Stimulated activated CD4-positive, alpha-beta T cell treated with anti-CD3 and anti-CD28 coated beads, Interleukin-4, amount 100 ng/mL, for 48 hours (primary cell): ENCODE measurements at places on chromosomes 3 and 15.

DNA sequence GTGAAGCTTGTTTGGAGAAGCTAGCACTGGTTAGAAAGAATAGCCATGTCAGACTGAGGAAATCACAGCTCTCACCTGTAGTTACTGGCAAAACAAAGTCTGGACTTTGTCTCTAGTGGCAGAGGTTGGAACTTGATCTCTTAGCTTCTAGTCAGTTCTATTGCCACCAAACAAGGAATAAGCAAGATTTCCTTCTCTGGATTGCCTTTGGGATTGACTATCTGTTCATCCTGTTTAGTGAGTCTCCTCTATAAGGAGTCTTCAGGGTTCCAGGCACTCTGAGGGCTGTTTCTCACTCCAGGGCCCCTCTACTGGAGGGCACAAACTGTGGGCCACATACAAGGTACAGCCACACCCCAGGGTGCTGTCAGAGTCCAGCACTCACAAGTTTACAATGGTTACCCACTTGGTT, 426.6 kb upstream of the THBS1 start:
- DNase-seq = no peak

DNA sequence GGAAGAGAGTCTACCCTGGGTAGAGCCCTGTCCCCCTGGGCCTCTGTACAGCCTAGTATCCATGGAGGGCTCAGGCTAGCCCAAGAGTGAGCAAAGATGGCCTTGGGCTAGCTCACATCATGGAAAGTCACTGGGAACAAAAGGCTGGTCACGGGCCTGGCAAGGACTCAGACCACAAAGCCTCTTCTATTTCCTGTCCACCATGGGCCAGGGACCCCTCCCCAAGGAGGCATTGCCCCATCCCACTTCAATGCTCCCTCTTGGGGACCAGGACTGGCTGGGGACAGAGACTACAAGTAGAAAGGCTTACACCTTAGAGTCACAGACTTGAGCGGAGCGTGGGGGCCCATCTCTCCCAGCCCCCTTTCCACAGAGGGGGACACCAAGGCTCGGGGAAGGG, 16.9 kb downstream of the DUSP7 start:
- DNase-seq = no peak

DNA sequence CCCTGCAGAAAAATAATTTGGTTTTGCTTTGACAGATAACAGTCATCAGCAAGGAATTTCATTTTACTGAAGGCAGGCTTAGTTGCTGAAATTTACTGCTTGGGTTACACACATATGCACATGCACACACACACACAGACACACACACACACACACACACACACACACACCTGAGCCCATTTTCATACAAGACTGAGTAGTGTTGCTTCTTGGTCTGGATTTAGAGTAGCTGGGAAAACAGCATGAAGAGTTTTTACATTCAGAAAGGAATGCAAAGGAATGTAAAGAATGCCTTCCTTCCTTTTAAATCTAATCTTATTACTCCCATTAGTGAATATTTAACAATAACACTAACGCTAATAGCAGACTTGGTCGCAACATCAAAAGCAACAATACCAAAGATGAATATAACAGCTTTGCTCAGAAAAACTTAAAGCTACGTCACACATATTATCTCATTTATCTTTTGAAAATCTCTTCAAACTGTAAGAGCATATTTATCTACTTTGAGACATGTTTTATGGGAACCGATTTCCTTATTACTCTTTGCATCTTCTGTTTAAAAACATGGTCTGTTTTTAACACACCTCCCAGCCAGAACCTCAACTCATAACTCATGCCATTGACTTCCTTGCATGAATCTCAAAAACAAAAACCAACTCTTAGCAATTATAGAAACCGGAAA, 32.5 kb downstream of the RFTN1 start:
- DNase-seq = no peak

GRCh38 chr3:170734735-170735065, 135.3 kb downstream of the RPL22L1 start:
- DNase-seq = no peak

GRCh38 chr15:99123713-99124451, 19.0 kb downstream of the SYNM start:
- no peak for DNase-seq

- DNase-seq = no peak
Observed at GRCh38 chr3:127689266-127689860, 16.6 kb downstream of the ABTB1 start.

GRCh38 chr3:1591327-1592028, 498.7 kb downstream of the CNTN6 start:
- DNase-seq = no peak

DNA sequence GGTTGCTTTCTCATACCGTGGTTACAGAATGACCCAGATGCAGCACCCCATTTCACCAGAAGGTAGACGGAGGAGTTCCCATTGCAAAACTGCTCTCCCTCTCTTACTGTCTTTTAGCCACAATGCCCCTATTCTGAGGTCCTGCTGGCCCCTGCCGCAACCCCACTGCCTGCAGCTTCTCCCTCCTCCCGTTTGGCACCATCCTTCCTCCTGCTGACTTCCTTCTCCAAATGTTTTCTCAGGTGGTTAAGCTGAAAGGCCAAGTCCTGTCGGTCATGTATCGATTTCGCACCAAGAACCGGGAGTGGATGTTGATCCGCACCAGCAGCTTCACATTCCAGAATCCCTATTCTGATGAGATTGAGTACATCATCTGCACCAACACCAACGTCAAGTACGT, 132.3 kb upstream of the ABHD17C start:
- DNase-seq = no peak

- no peak for DNase-seq
Observed at GRCh38 chr15:28948036-28948435, 62.3 kb downstream of the APBA2 start.

DNA sequence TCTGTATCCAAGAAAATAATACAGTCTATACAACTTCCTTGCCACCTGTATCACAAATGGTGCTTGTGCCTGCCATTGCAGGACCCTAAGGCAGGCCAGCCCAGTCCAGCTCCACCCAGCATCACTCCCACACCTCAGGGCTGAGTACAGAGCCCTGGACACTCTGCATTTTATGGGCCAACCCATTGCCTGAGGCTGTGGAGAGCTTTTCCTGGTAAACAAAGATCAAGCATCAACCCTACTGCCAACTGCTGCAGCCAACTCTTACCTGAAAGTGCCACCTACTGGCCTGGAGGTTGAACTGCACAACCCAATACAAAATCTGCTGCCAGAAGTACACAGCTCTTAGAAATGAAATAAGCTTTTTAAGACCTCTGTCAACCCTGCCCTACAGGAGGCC, 1082.2 kb downstream of the NAALADL2 start:
- no peak for DNase-seq

- no peak for DNase-seq
Observed at GRCh38 chr15:62275831-62276230, 110.7 kb upstream of the C2CD4B start.

DNA sequence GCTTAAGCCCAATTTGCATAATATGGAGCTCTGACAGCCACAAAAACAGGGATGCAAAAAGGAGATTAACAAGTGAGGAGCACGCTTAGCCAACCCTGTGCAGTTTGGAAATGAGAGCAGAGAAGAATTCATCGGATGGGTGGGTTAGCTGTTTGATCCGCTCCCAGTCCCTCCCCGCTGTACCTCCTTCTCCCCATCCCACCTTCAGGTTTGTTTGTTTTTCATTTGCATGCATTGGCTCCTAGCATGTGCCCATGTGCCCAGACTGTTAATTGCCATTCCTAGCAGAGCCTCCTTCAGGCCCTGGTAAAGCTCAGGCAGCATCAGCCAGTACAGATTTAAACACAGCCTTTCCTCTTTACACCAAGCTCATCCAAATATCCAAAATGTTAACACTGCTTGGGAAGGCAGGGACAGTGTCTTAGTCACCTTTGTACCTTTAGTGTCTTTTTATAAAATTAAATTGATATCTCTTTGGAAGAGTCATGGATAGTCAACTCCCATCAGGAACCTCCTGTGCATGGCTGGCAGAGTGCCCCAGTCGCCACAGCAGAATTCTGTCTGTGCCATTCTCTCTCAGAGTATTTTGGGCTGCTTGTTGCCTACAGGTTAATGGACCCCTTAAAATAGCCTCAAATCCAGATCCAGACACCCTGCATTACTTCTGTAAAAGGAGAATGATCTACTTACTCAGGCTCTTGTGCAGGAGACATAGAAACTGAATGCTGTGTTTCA, 244.2 kb downstream of the LSAMP start:
- no peak for DNase-seq

- DNase-seq = no peak
Observed at GRCh38 chr3:132135628-132136333, 101.0 kb upstream of the CPNE4 start.

GRCh38 chr15:65101891-65102708, 12.9 kb downstream of the UBAP1L start:
- DNase-seq = no peak

DNA sequence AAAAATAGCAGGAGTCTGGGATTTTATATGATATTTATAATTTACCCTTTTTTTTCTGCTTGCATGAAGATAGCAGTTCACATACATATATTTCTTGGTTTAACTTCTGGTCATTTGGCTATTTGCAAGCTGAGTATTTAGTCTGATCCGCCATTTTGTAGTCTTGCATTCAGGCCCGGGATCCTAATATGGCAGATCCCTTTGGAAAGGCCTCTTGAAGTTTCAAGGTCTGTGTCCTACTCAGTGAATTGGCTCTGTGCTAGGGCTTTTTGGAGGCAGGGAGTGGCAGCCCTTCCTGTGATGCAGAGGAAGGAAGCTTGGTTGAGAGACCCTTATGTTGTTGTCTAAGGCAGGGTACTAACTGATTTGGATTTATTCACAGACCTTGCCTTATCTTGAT, 2.9 kb downstream of the SNRPN start:
- no peak for DNase-seq

GRCh38 chr3:72997421-72997961, 880 bp downstream of the PPP4R2 start:
- DNase-seq = no peak

DNA sequence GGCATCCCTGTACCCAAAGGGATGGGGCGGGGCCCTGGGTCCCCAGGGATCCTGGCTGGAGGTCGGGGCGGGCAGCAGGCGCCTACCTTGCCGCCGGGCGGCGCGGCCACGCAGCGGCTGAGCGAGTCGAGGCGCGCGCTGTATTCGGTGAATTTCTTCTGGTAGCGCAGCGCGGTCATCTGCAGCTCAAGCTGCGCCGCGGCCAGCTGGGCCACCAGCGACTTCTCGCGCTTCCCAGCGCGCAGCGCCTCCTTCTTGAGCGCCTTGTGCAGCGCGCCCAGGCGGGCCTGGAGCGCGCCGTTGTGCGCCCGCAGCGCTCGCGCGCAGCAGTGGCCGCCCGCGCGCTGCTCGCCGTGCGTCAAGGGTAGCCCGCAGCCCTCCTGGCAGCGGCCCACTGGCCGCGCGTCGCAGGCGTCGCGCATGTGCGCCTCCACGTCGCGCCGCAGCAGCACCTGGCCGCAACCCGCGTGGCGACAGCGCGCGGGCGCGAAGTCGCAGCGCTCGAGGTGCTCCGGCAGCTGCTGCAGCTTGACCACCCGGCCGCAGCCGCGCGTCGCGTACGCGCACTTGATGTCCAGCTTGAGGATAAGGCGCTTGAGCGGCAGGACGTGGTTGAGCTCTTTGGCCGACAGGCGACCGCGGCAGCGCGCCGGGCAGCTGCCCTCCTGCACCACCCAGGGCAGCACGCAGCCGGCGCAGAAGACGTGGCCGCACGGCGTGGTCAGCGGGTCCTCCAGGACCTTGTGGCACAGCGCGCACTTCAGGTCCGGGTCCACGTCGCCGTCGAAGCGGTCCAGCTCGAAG, 522 bp downstream of the PDZRN3 start:
- DNase-seq = no peak

DNA sequence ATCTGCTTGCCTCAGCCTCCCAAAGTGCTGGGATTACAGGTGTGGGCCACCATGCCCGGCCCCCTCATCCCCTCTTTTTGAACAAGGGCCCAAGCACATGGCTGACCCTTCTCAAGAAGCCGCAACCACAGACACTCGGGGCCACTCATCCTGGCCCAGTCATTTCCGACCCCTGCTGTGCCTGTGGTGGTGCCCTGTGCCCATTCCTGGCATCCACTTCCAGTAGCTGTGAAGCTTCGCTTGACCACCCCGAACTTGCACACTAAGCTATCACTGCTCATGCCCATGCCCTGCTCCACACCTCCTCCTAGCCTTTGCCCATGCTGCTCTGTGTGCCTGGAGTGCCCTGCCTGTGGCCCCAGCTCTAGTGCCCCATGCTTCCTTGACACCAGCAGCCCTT, 8.3 kb downstream of the TMEM44 start:
- no peak for DNase-seq

DNA sequence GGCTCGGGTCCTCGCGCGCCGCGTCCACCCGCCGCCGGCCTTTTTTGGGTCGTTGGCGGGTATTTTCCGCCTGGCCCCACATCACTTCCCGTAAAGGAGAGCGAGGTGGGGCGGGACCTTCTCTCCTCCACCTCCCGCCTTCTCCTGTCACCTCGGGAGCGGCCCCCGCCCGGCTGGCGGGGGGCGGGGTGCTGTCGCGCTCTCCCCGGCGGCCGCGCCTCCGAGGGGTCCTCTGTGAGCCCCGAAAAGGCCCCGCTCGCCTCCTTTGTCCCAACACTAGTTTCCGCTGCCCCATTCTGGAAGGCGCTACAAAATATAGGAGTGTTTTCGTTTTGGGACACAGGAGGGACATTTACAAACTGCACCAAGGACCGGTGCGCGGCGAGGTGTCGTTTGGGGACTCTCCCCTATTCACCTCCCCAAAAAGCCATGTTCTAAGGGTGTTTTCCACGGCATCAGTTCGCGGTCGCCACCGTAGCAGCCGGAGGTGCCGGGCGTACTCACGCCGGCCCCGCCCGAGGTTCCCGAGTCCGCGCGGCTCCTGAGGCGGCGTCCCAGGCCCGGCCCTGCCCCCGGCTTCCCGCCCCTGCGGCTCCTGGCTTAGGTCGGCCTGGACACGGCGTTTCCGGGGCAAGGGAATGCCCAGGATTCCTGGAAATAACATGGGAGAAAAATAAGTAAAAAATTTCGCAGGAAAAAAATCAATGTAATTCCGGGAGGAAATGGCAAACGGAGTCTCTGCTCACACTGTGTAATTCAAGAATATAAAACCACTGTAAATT, at the start of gene RAB27A:
TSS of gene RAB27A (minus strand) at position 68 of the 782 bp plus-strand sequence. CDS start 54,879 bp downstream, outside the sequence.
- peak; percentile 79 for DNase-seq

DNA sequence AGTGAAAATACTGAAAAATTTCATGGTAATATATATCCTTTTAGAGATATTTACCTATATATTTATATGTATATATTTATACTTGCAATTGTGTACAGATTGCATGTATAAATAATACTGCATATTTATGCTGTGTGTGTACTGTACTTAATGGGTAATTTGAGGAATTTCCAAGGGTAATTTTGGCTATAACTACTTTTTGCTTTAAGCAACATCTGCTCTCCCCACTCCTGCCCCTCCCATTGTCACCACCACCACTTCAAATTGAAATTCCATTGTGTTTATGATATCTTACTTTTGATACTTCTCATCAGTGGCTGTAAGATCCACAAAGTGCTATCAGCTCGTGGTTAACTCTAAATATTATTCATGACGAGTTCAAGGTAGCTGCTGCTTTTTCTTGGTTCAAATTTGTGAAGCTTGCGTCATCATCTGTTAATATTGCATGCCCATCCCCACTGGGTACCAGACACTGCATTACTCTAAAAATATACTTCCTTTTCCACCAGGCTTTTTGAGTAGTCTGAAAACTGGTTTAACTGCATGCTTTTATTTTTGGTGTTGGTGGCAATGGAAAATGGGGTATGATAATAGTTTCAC, 91.7 kb upstream of the MITF start:
- no peak for DNase-seq

GRCh38 chr3:8914491-8914890, 48.8 kb downstream of the RAD18 start:
- DNase-seq = no peak
